ENCODE measurements at places on chromosomes 7 and 10.
A peak's percentile ranks its signal among the peaks of the same experiment; 100 is the strongest.

- DNase-seq, result no peak
These were observed 47.8 kb downstream of the IPMK start for GRCh38 chr10:58219875-58220274.

GRCh38 chr7:6536262-6537260 is 14.7 kb downstream of the GRID2IP start:
- no peak for DNase-seq

DNA sequence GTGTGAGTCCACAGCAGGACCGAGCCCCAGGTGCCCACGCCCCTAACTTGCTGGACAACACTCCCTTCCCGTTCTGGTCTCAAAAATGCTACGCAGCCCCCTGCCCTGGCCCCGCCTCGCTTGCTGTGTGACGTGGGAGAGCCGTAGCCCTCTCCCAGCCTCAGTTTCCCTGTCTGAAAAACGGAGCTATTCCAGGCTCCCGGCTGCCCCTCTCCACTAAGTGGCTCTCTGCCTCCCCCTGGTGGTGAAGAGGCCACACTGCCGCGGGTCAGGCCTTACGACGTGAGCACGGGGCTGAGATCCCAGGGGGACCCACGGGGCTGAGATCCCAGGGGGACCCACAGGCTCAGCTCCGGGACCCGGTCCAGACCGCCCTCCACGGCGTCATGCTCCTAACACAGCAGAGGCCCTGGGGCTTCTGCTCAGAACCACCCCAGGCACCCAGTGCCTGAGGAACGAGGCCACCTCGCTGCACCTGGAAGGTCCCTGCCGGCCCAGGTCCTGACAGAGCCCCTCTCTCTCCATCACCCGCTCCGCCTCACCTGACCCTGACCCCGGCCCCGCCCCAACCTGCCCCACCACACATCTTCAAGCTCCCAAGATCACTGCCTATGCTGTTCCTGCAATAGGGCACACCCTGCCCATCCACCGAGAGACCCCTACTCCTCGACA is 26.7 kb downstream of the MICALL2 start:
- peak; percentile 37 for DNase-seq

GRCh38 chr7:130494431-130494858 is 2.6 kb downstream of the MEST start:
- DNase-seq, result no peak

DNA sequence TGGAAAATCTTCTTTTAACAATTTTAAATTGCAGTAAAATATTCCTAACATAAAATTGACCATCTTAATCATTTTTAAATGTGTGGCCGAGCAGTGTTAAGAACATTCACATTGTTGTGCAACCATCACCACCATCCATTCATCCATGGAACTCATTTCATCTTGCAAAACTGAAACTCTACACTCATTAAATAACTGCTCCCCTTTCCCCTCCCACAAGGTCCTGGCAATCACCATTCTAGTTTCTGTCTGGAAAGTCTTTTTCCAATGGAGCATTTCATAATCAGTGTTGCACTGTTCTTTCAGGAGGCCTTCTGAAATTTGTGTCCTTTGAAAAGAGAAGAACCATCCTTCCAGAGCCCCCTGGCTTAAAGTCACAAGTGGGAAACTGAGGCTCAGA is 233.1 kb downstream of the PLXNA4 start:
- no peak for DNase-seq

DNA sequence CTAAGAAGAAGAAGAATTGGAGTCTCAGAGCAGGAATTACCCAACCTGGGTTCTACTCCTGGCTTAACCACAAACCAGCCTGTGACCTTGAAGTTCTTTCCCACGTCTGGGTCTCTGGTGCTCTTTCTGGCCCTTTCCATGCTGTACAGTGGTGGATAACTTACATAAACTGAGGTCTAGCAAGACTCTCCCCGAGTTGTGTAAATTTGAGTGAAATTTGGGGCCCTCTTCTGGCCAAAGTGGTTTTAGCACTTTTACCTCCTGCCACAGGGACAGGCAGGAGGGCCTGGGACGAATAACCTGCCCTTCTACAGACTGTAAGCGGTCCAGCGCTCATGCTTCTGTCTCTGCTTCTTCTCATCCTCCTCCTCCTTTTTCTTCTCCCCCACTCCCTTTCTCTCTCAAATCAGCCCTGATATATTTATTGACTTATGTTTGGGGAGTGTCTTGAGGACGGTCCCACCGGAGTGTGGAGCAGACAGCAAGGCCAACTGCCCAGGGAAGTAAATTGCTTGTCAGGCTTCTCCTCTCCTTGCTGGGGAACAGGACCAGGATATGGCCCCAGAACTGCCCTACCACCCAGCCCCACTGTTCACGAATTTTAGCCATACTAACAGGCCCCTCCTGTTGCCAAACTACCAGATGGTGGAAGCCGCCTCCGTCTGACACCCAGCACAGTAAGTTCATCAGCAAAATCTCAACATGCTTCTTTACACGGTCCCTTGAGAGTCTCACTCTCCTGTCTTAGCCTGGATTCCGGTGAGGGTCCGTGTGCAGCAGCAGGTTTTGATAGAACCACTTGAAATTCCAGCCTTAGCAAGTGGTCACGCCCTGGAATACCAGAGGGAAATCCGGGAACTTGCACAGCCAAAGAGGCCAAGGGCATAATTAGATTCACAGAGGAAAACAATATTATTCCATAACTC is 4.0 kb upstream of the SH3PXD2A start:
- peak; percentile 25 for DNase-seq

GRCh38 chr10:132925071-132925561 is 17.3 kb downstream of the CFAP46 start:
- DNase-seq, result no peak

DNA sequence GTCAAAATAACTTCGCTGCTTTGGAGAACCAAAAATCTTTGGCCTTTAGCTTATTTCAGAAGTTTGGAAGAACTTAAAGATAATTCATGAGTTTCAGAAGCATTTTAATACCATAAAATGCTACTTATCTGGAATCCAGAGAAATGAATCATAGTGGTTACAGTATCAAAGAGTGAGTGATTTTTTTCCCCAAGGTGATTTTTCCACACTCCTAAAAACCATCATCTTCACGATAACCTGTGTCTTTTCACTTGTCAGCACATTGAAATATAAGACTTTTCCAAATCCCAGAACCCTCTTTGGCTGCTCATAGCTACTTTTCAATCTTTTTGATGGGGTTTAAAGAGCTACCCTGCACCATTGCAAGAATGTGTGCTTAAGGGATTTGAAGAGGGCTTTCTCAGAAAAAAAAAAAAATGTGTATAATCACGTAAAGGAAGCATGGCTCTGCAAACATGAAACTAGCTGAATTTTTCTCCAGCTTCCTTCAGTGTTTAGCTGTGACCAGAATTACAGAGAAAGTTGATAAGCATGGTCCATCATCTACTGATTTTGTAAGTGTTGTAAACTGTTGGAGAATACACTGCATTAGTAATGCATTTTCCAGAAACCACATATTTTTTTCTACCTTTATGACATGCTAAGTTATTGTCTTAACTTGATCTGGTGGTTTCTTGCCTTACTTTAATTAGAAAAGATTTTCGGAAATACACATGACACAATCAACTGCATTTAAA is 134.9 kb downstream of the BICC1 start:
- DNase-seq, result no peak

- DNase-seq, result no peak
These were observed 90.2 kb upstream of the KLF6 start for GRCh38 chr10:3874990-3875841.

DNA sequence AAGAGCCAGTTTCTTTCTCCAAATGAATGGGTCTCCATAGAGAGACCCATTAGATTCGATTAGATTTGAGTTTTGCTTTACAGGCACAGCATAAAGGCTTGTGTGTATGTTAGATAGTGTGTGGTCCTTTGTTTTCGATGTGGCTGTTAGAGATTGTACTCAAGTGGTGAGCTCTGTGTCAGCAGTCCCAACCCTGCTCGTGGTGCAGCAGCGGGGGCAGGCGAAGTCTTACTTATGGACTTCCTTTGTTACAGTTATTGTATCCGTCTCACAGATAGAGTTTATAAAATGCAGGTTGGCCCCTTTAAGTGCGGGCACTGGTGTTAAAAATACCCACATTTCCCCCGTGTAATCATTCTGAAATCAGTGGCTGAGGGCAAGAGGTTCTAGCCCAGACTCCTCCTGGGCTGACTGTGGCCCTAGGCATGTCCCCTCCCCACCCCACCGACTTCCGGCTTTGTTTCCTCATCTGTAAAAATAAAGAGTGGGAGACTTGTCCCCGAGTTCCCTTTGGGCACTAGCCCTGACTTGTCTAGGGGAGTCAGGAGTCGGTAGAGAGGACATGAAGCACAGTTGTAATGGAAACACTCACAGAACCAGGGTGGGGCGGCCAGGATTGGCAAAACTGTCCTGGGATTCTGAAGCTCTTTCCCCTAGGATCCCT is 28.6 kb downstream of the MTURN start:
- no peak for DNase-seq

DNA sequence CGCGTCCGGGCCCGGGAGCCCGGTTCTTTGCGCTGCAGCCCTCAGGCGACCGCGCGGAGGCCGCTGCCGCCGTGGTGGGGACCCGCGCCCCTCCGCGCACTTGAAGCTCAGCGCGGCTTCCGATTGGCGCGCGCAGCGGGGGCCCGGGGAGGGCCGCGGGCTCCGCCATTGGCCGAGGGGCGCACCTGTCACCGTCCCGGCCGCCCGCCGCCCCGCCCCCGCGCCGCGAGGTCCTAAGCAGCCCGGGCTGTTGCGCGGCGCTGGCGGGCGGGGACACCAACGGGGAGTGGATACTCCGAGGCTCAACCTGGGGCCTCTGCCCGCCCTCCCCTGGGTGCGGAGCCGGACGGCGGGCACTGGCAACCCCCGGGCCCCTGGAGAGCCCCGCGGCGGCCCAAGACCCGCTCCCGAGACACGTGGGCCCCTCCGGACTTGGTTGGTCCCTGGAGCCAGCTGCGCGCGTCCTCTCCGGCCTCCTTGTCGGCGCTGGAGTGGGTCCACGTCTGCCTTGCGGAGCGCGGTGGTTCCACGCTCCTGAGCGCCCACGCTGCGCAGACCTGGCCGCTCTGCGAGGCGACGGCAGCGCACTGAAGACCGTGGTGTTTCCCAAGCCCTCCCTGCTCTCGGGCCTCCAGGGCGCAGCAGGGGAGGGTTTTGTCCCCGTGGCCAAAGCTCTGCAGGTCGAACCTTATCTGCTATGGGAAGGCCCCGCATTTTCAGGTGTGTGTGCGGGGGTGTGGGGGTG is at the start of gene MNX1:
MNX1 (minus strand) TSS at position 76 of the 745 bp plus-strand sequence. CDS start 313 bp downstream, outside the sequence.
- no peak for DNase-seq

GRCh38 chr10:102919246-102919959 is 1.3 kb downstream of the CNNM2 start:
- no peak for DNase-seq

DNA sequence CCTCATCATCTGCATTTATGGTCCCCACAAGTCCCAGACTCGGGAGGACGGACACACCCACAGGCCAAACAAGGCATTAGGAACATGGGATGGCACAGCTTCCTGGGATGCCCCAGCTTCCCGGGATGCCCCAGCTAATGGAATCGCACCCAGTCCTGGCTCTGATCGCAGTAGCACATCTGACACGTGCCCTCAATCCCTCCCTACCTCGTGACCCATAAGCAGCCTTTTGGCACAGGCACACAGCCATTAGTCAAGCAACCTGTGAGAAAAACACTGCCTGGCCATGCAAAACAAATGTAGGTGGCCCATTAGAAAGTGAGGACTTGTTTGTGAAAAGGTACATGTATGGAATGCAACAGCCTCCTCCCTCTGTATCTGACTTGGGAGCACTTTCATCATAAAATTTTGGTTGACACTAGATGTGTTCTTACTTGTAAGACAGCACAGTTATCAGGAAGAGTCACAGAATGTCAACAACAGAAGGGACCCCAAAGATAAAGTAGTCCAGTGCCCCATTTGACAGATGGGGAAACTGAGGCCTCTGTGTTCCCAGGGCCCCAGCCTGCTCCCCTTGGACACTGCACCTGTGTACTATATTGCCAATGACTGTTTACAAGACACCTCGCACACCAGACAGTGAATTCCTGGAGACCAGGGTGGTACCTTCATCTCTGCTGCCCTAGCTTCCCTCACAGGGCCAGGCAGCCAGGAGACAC is 34.4 kb downstream of the DLG5 start:
- DNase-seq, result no peak

- no peak for DNase-seq
These were observed 11.1 kb upstream of the SEC24C start for GRCh38 chr10:73732931-73733623.

- no peak for DNase-seq
These were observed 59.4 kb downstream of the CUZD1 start for GRCh38 chr10:122786269-122786668.

- no peak for DNase-seq
These were observed 76.2 kb downstream of the INPP5A start for GRCh38 chr10:132613566-132614348.

DNA sequence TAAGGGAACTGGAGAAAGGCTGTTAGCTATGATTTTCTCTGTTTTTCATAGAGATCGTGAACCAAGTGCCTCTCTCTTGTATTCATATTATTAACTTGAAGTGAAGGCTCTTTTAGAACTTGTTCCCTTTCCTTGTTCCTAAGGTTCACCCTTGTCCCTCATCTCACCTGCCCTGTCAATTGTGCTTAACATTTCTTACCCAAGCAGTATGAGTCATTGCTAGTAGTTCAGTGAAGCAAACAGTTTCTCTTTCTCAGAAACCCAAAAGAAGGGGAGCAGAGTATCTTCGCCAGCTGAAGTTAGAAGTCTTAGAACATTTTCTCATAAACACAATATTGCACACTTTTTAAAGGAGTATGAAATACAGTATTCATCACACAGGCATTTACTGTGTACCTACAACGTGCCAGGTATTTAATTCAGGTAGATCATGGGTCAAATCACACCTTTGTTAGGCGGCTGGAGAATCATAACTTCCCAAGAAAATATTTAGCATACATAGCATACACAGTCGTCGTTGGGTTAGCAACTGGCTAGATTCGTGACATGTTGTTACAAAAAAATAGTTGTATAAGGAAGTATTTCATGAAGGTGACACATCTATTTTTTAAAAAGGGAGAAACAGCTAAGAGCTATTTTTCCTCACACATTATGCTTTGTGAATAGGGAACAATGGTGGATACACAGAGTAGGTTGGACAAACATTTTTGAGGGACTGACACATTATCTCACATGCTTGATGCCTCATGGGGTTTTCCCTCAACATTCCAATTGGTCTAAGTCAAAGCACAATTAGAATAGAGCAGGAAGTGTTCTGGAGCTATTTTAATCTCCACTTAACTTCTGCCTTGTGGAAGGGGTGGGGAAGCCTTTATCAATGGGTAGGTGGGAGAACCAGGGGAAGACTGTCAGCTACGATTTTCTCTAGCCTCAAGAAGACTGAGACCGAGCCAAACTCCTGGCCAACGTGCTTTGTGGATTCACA is 13.2 kb downstream of the HDAC9 start:
- DNase-seq, result no peak

DNA sequence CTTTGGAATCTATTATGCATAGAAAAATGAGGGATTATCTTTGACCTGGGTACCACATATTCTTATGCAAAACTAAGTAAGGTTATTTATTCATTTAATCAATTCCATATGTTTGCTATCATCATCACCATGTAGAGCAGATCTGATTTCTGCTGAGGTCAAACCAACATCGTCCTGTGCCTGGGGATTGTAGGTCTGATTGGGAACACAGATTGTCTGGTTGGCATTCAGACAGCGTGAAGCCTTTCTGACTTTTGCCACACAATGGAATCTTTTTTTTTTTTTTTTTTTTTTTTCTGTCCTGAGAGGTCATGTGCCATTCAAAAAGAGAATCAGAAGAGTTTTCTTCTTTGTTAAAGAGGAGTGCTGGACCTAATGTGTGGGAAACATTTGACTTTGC is 142.9 kb downstream of the RAB11FIP2 start:
- no peak for DNase-seq
